ENCODE measurements at places on chromosomes 2 and 18.

DNA sequence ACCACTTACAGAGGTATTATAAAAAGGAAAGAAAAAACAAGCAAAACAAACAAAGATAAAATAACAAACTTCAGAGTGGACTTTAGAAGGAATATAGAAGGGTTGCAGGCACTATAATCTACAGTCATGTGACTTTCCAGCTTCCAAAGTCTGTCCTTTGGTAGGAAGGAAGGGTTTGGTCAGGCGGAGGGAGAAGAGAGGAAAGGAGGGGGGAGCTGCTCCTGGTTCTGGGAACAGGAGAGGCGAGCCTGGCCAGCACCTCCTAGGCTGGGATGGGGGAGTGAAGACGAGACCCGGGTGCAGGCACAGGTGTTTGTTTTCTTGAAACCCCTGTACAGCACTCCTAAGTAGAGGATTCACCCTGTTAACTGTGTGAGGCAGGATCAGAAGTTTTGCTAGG lies 53.8 kb upstream of the GATA6 start:
- no peaks in the 10 kb centered on the region for H3K27me3 ChIP-seq
- no peaks in the 10 kb centered on the region for H3K36me3 ChIP-seq
- H3K27ac ChIP-seq = no peak overlapping the region
- no peak overlapping the region for H3K4me3 ChIP-seq
- DNase-seq = no peak

DNA sequence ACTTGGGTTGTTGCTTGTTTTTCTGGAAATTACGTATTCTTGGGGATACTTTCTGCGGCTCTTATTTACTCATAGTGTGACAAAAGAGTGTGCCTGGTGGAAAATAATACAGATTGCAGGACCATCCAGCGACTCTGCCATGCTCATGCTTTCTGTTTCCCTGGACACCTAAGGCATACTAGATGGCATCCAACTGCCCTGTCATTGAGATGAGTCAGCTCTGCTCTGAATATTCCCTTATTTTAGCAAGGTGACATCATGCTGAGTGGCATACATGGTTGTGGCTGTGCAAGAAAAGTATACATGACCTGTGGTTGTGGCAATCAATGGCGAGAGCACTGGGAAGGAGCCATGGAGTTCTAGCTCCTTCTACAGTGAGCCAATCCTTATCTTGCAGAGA lies 471.0 kb downstream of the TMEM182 start:
- no peaks in the 10 kb centered on the region for H3K27me3 ChIP-seq
- H3K4me3 ChIP-seq = no peak overlapping the region
- no peaks in the 10 kb centered on the region for H3K4me1 ChIP-seq
- H3K36me3 ChIP-seq = no peaks in the 10 kb centered on the region
- DNase-seq = no peak
- H3K27ac ChIP-seq = no peak overlapping the region

GRCh38 chr18:48934723-48935432 lies 15.9 kb downstream of the SMAD7 start:
- H3K4me1 ChIP-seq = peaks cover 94% of the 10 kb centered on the region
- no peak overlapping the region for H3K4me3 ChIP-seq
- no peaks in the 10 kb centered on the region for H3K36me3 ChIP-seq

- DNase-seq = no peak
- no peak overlapping the region for H3K4me3 ChIP-seq
- H3K36me3 ChIP-seq = no peaks in the 10 kb centered on the region
- peaks cover 7% of the 10 kb centered on the region for H3K27me3 ChIP-seq
- H3K4me1 ChIP-seq = no peaks in the 10 kb centered on the region
Measured at GRCh38 chr18:78228974-78229373, 750.6 kb upstream of the SALL3 start.

DNA sequence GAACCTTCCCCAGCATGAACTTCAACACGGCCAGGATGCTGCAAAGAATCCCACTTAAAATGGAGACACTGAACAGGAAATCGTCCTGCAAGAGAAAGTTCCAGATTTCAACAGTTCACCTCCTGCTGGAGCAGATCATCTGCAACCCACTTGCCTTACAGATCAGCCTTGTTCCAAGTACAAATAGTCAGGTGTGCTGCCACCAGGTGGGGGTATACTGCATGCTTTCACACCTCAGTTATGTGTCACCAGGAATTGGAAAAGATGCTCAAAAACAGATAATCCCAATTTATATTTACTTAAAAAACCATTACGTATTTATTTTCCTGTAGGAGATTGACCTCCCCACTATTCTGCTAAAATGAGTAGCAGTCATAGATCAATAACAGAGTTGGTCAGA lies 212.3 kb downstream of the MGAT5 start:
- no peaks in the 10 kb centered on the region for H3K36me3 ChIP-seq
- DNase-seq = no peak
- H3K4me3 ChIP-seq = no peak overlapping the region
- H3K27ac ChIP-seq = no peak overlapping the region
- peaks cover 3% of the 10 kb centered on the region for H3K4me1 ChIP-seq

DNA sequence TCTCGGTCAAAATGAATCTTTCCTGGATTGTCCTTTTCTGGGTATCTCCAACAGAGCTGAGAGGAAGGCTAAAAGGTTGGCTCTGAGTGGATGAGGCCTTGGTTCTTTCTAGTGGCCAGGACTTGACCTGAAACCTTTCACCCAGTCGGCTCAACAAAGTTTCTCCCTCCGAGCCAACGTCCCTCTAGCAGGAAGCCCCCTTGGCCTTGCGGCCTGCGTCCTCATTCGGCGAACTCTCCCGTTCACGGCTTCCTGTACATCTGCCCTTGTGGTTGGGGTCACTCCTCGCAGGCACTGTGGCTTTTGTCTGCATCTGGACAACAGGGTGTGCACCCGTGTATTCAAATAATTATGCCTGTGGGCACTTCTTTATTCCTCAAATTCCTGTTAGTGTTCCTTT lies 9.4 kb upstream of the SIX3 start:
- H3K27me3 ChIP-seq = peaks cover 100% of the 10 kb centered on the region
- no peak overlapping the region for H3K27ac ChIP-seq
- peaks cover 54% of the 10 kb centered on the region for H3K4me1 ChIP-seq
- peak; percentile 35 for DNase-seq
- H3K4me3 ChIP-seq = no peak overlapping the region
- no peaks in the 10 kb centered on the region for H3K36me3 ChIP-seq

DNA sequence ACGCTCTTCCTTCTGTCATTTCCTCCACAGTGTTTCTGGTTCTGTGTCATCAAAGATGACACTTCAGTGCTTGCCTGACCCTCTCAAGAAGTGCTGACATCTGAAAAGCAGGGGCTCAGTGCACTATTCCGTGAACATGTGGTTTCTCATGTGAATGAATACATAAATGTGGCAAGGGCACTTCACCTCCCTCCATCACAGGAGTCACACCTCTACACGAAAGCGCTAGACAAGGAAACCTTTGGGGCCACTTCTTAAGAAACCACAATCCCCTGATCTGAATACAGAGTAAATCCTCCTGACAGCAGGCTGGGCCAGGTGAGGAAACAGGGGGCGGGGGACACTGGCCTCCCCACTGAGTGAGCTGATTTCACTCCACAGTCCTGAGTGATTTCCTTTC lies 145.8 kb upstream of the ACAA2 start:
- no peak overlapping the region for H3K27ac ChIP-seq
- H3K36me3 ChIP-seq = no peaks in the 10 kb centered on the region
- H3K4me3 ChIP-seq = no peak overlapping the region
- no peak for DNase-seq
- no peaks in the 10 kb centered on the region for H3K27me3 ChIP-seq

GRCh38 chr2:218022131-218022850 lies 19.5 kb upstream of the TNS1 start:
- H3K27me3 ChIP-seq = no peaks in the 10 kb centered on the region
- no peak overlapping the region for H3K27ac ChIP-seq
- H3K36me3 ChIP-seq = no peaks in the 10 kb centered on the region
- H3K4me1 ChIP-seq = peaks cover 49% of the 10 kb centered on the region
- H3K4me3 ChIP-seq = no peak overlapping the region

- peaks cover 3% of the 10 kb centered on the region for H3K27me3 ChIP-seq
- H3K27ac ChIP-seq = no peak overlapping the region
- no peak for DNase-seq
Measured at GRCh38 chr2:157489983-157490382, 46.1 kb upstream of the CYTIP start.

- peaks cover 47% of the 10 kb centered on the region for H3K36me3 ChIP-seq
- no peak for DNase-seq
- peaks cover 3% of the 10 kb centered on the region for H3K4me1 ChIP-seq
- H3K4me3 ChIP-seq = no peak overlapping the region
- H3K27me3 ChIP-seq = no peaks in the 10 kb centered on the region
- no peak overlapping the region for H3K27ac ChIP-seq
Measured at GRCh38 chr18:23938901-23939341, 75.6 kb upstream of the TTC39C start.

GRCh38 chr2:51243892-51244535 lies 212.1 kb upstream of the NRXN1 start:
- H3K36me3 ChIP-seq = no peaks in the 10 kb centered on the region
- H3K27ac ChIP-seq = no peak overlapping the region
- H3K27me3 ChIP-seq = no peaks in the 10 kb centered on the region
- DNase-seq = no peak
- no peaks in the 10 kb centered on the region for H3K4me1 ChIP-seq

DNA sequence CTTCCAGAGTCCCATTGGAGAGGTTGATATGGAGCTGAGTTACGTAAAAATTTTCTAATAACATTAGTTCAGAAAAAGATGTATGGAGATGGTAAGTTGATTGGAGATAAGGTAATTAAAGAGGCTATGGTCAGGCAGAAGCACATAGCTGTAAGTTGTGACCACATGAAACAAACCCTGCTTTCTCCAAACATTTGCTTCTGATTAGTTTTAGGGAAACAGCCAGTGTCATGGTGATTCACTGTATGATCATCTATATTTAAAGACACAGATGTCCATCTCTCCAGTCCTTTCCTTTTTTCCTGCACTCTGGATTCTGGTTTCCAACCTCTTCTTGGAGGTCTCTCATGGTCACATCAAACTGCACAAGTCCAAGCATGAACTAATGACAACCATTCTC lies 1550.8 kb upstream of the PIK3C3 start:
- H3K4me1 ChIP-seq = no peaks in the 10 kb centered on the region
- no peaks in the 10 kb centered on the region for H3K36me3 ChIP-seq
- no peak for DNase-seq
- H3K27ac ChIP-seq = no peak overlapping the region
- H3K27me3 ChIP-seq = no peaks in the 10 kb centered on the region
- no peak overlapping the region for H3K4me3 ChIP-seq

GRCh38 chr2:20184067-20184938 lies 40.6 kb downstream of the SDC1 start:
- no peaks in the 10 kb centered on the region for H3K36me3 ChIP-seq
- no peak overlapping the region for H3K4me3 ChIP-seq
- no peak for DNase-seq
- no peaks in the 10 kb centered on the region for H3K27me3 ChIP-seq
- no peak overlapping the region for H3K27ac ChIP-seq

DNA sequence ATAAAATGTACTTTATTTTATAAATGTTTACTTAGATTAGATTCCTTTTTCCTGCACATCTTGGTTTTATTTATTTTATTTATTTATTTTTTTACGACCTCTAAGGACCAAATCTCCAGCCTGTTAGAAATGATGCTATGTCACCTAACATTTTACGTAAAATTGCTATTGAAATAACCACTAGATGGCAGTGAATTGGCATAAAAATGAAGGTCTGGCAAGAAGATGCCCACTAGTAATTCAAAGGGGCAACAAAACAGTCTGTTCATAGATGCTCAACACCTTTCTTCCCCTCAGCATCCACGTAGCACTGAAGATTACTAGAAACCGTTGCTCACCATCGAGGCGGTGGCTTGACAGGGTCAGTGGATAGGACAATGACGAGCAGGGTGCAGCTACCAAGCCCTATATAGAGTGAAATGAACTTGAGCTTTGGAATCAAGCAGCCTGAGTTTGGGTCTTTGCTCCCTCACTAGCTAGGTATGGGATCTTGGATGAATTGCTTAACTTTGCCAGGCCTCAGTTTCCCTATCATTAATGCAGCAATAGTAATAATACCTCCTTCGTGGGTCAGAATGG lies 128.7 kb upstream of the L3MBTL4 start:
- no peak for DNase-seq
- H3K27me3 ChIP-seq = no peaks in the 10 kb centered on the region
- H3K36me3 ChIP-seq = no peaks in the 10 kb centered on the region
- H3K4me1 ChIP-seq = peaks cover 16% of the 10 kb centered on the region

GRCh38 chr18:59628995-59629394 lies 68.2 kb downstream of the CCBE1 start:
- H3K4me3 ChIP-seq = no peak overlapping the region
- H3K4me1 ChIP-seq = peaks cover 3% of the 10 kb centered on the region
- no peak overlapping the region for H3K27ac ChIP-seq
- no peaks in the 10 kb centered on the region for H3K27me3 ChIP-seq
- H3K36me3 ChIP-seq = no peaks in the 10 kb centered on the region
- DNase-seq = no peak

All from suprapubic skin (tissue), 4 donors.